ENCODE measurements at places on chromosomes 2 and 18.

- no peak for DNase-seq
Measured at GRCh38 chr2:108364676-108365297, 13.0 kb upstream of the SULT1C4 start.

- no peak for DNase-seq
Measured at GRCh38 chr2:44237221-44237620, 38.1 kb upstream of the SLC3A1 start.

DNA sequence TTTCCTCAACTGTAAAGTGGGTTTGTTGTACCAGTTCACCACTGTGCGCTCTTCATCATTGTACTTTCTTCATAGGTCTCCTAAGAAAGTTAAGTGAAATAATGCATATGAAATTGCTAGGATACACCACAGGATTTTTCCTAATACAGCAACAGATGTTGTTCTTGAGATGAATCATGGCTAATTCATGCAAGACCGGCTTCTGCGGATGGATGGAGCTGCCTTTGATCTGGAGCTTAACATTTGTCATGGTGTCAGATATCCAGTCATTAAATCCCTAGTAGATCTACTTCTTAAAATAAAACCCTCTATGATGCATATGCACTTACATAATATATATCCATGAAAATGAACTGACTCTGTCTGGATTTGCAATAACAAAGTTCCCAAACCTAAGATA lies 114.1 kb downstream of the COL6A3 start:
- no peak for DNase-seq

DNA sequence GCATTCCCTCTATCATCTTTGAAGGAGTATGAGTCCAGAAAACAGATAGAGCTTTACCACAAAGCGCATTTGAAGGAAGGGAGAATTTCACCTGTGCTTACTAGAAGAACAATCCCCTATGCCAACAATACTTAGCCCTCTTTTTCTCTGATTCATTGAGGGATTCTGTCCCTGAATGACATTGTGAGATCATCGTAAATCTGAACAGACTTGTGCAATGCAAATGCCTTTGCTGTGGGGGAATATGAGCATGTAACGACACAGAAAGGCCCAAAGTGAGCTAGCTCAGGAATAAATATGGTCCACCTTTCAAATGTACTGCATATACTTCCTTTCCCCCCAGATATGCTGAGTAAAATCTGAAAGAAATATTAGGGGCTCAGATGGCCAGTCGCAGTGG lies 67.6 kb downstream of the SCN1A start:
- no peak for DNase-seq

GRCh38 chr2:152861349-152861942 lies 143.0 kb downstream of the ARL6IP6 start:
- DNase-seq = peak; percentile 39

GRCh38 chr2:100742277-100743254 lies 77.4 kb upstream of the NPAS2 start:
- DNase-seq = no peak

DNA sequence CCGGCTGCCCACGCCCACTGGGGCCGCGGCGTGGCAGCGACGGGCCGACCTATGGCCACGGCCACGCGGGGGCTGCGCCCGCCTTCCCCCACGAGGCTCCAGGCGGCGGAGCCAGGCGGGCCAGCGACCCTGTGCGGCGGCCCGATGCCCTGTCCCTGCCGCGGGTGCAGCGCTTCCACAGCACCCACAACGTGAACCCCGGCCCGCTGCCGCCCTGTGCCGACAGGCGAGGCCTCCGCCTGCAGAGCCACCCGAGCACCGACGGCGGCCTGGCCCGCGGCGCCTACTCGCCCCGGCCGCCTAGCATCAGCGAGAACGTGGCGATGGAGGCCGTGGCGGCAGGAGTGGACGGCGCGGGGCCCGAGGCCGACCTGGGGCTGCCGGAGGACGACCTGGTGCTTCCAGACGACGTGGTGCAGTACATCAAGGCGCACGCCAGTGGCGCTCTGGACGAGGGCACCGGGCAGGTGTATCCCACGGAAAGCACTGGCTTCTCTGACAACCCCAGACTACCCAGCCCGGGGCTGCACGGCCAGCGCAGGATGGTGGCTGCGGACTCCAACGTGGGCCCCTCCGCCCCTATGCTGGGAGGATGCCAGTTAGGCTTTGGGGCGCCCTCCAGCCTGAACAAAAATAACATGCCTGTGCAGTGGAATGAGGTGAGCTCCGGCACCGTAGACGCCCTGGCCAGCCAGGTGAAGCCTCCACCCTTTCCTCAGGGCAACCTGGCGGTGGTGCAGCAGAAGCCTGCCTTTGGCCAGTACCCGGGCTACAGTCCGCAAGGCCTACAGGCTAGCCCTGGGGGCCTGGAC lies 253.2 kb downstream of the GLI2 start:
- no peak for DNase-seq

- no peak for DNase-seq
Measured at GRCh38 chr2:83574614-83575013, 884.5 kb downstream of the SUCLG1 start.

GRCh38 chr2:131115752-131116151 lies 10.6 kb downstream of the PLEKHB2 start:
- no peak for DNase-seq

GRCh38 chr2:230658877-230659652 lies 53.6 kb upstream of the CAB39 start:
- DNase-seq = peak; percentile 53
